Mucosa of gallbladder (tissue), 1 donor: ENCODE measurements at places on chromosomes 4 and X.
A peak's percentile ranks its signal among the peaks of the same experiment; 100 is the strongest.

DNA sequence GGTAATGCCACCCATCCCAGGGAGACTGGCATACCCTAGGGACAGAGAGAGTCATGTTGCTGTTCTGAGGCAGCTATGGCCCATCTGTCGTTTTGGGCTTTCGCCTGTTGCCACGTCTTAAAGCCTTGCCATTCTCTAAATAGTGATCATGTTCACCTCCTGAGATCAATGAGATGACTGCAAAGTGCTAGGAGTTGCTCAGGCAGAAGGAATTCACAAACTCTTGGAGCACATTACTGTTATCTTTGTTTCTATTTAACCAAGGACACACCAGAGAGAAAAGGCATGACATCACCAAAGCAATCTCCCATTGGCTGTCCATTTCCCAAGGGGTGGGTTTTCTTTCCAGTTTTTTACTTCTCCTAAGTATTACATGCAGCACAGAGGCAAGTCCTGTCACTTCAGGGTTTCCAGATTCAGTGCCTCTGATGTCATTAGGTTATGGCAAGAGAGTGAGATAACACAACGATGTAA lies 37.1 kb upstream of the SETD7 start:
- DNase-seq, result no peak

- DNase-seq, result no peak
Measured at GRCh38 chr4:159269956-159270355, 167.1 kb downstream of the RAPGEF2 start.

GRCh38 chr4:150974252-150974640 lies 40.8 kb downstream of the LRBA start:
- DNase-seq, result no peak

DNA sequence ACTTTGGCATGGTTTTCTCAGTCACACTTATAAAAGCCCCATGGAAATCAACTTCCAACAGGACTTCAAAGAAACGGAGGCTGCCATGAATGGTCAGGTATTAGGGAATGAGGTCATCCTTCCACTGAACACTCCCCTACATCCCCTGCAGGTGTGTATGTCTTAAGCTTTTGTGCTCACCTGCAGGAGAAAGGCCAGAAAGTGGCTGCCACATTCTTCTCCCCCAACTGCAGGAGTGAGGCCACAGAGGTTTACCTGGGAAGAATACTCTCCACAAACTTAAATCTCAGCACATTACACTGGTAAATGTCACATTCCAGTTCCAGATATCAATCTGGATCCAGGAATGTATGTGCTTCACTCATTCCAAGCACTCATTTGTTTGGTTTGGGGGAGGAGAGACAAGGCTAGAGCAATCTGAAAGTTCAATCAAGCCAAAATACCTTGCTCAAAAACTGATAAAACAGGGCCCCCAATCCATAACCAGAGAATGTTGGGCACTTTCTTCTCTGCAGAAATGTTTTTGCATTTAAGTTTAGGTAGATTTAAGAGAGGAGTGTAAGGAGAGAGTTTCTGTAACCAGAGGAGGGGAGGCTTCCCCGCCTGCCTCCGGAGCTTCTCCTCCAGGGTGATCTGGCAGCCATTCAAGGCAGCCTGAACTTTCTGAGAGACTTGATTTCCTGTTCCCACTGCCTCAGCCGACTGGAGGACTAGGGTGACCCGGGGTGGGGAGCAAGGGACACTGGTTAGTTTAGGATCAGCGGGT lies 15.4 kb downstream of the FAM9C start:
- DNase-seq, result peak; percentile 26

DNA sequence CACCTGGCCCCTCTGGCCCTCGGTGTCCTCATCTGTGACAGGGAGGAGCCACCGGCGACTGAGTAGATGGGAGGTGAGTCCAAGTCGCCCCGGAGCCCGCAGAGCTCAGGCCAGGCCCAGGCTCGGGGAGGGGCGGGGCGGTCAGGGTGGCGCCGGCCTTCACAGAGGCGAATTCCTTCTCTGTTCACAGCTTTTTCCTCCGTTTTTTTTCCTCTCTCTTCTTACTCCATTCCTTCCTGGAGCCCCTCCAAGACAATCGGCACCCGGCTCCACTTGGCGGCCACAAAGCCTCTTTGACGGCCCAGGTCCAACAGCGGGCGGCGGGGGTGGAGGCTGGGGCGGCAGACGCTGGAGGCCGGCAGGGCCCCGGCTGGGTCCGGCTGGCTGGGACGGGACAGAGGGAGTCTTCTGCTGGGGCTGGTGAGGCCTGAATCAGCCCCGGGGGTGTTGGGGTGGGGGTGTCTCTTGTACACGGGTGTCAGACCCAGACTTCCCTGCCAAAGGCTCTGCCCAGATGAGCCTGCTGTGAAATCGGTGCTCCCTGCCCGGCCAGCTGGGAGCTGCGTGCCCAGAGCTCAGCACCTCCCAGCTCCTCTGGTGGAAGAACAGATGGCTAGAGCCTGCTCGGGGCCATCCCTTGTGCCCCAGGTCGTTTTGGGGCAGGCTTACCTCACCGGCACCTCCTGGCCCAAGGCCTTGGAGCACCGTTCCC lies 22.6 kb downstream of the FGFRL1 start:
- DNase-seq, result no peak

DNA sequence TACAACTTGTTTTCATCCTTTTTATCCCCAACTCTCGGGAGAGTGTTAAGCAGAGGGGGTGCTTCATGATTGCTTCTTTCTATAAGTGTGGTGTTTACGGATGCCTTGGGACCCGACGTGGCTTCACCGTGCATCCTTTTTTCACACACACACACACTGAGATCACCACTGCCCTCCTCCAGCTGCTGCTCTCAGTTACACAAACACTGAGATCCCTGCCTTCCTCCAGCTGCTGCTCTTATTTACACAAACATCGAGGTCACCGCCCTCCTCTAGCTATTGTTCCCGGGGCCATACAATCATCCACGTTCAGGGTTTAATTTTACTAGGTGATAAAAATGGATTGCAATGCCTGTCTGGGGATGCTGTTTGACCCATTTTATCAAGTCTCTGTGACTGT lies 155.4 kb upstream of the FAM9B start:
- DNase-seq, result no peak

- DNase-seq, result no peak
Measured at GRCh38 chrX:33333271-33333670, 121.9 kb upstream of the DMD start.

- DNase-seq, result no peak
Measured at GRCh38 chrX:31272472-31272775, 200.6 kb upstream of the FTHL17 start.

- DNase-seq, result no peak
Measured at GRCh38 chr4:82899374-82900065, 1.0 kb upstream of the THAP9 start.
